Activated T-helper 1 cell treated with anti-CD3 and anti-CD28 coated beads, Interleukin-2, amount 50 U/mL, for 16 hours (primary cell): ENCODE measurements at places on chromosomes 1 and 21.

- DNase-seq = no peak
These were observed 20.3 kb upstream of the PRDM2 start for GRCh38 chr1:13679651-13680050.

DNA sequence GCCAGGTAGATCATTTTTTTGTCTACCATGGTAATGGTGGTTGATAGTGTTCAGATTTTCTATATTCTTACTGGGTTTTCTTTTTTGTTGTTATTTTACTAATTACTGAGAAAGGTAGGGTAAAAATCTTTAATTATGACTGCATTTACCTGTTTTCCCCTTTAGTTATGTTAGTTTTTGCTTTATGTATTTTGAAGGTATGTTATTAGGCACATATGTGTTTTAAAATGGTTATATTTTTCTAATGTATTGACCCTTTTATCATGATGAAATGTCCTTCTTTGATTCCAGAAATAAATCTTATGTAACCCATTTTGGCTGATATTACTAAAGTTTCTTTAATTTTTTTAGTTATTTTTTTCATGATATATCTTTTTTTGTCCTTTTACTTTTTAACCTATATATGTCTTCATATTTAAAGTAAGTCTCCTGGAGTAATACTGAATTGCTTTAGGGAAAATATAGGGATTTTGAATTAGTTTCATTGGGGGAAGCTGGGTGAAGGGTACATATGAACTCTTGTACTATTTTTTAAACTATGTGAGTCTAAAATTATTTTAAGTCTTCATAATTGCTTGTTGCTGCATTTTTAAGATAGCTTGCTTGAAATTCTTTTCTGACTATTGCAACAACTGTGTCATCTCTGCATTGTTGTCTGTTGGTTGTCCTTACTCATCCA, 22.4 kb downstream of the SLC35A3 start:
- no peak for DNase-seq

GRCh38 chr1:95631695-95632094, 397.7 kb downstream of the RWDD3 start:
- DNase-seq = no peak

DNA sequence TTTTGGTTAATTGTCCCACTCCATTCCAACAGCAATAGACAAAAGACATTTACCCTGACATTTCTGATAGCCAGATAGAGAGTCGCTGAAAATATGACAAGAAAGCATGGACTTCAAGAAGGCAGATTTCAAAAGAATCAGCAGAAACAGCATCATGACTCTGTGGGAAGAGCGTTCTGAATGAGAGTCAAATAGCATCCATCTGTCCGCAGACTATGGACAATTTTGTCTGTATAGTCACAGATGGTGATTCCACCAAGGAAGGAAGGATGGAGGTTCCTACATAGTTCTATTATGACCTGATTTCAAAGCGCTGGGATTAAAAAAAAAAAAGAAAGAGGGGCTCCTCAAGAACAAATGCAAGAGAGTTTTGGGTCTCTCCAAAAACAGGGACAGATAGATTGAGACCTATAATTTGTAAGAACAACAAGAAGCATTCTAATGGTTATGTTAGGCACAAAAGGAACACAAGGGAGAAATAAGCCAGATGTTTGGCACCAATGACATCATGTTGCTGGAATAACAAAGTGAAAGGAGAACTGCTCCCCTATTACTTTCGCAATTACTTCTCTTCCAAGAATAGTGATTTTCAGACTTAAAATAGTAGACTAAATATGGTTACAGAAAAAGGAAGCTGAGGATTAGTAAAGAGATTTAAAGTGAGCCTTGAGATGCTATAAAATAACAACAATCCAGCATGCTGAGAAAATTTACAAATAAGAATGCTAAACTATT, 28.5 kb downstream of the NIBAN1 start:
- DNase-seq = no peak

DNA sequence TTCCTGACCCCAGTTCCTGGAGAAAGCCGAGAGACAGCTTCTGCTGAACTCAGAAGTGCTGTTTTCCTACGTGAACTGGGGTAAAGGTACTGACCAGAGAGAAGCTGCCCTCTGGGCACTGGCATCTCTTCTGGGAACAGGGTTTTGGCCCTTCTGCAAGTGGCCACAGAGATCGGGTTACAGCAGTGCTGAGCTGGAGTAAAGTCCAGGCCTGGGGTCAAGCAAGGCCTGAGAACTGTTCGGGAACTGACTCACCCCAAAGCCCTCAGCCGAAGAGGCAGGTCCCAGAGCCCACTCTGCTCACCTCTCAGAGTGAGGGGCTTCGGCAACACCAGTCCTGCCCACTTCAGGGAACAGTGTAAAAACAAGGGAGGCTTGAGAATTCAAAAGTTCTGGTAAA, 177.2 kb upstream of the RUNX1 start:
- DNase-seq = no peak

GRCh38 chr1:11648732-11649158, 5.5 kb downstream of the FBXO2 start:
- DNase-seq = no peak

DNA sequence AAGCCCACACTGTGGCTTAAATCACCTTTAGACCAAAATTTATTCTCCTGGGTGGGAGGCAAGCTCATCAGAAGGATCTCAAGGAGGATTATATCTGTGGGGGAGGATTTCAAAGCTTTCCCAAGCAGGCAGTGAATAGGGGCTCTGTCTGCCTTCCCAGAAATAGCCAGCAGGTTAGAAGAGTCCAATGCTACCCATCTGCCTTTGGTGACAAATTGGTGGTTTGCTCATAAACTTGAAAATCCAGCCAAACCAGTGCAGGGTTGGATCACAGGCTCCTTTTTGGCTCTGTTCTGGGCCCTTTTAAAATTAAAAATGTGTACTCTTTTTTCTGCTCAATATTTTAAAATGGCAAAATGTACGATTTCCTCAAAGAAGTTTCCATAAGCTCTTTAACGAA, 118.9 kb upstream of the ZC3H11B start:
- DNase-seq = no peak

GRCh38 chr1:201455098-201455497, 13.9 kb downstream of the PHLDA3 start:
- no peak for DNase-seq

DNA sequence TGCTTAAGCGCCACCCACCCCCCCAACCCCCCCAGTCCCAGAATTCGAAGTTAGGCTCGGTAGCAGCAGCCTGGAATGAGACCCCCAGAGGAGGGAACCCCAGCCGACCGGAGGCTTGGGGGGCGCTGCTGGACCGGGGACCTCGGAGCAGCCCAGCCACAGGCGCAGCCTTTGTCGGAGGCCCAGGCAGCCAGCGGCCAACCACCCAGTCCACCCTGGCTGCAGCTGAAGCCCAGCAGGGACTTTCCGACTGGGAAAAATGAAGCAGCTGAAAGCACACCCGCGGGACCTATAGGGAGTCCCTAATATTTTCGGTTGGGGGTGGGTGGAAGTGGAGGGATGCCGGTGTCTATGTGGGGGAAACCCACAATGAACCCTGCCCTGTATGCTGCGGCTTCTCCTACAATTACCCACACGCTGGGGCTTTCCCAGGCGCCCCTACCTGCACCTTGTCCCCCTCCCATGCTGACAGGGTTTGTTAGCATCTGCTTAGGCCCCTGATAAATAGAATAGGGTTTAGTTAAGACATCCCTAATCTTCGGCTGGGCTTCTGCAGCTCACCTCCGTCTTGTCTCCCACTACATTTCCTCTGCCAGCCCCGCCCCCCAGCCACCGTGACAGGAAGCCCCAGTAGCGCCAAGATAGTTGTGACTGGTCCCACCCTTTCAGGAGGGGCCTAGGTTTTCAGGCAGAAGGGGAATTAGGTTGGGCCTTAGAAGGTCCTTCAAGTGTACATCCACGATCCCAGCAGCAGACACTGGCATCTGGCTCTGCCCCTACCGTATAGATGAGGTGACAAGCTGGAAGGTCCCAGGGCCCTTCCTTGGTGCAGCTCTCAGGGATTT, 838 bp downstream of the CCDC28B start:
- DNase-seq = peak; percentile 56

GRCh38 chr21:14273736-14274538, 58.0 kb downstream of the RBM11 start:
- no peak for DNase-seq

DNA sequence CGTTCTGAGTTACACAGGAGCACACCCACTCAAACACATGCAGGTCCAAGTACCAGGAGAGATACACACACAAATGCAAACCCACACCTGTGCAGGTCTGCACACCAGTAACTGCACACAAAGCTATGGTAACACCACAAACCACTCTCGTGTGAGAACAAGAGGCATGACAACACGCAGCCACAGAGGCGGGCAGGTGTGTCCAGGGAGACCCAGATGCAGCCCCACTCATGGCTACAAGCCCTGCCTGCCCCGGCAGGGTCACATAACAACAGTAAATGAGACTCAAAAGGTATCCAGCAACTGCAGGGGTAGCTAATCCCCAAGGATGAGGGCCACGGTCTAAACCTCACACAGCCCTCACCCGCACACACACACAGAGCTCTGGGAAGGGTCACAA, 48.1 kb downstream of the RAP1GAP start:
- DNase-seq = no peak

DNA sequence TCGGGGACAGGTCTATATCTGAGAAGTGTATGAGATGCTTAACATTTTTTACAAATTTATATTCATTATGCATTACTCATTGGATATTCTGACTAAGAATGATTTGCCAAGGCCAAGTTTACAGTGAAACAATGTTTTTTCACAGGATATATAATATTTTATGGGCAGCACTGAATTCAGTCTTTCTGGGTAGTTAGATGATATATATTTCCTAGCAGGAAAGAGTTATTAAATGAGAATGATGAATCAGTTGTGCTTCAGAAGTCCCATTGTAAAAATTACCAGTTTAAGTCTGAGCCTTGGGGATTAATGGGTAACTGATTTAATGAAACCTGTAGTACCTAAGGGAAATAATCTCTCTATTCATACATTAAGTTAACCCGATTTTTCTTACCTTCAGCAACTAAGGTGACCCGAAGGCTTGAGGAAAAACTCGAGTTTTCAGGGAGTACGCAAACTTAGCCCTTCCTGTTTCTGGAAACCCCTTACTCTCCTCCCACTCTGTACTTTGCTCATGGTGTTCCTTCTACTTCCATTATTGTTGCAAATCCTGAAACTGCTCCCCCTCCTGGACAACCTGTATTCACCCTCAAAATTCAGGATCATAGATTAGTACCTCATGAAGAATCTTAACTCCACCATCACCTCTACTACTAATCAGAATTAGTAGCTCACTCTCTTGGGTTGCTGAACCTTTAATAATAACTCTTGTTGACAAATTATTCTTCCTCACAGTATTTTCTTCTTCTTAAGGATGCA, 135.1 kb downstream of the AK5 start:
- DNase-seq = no peak

GRCh38 chr1:239125893-239126292, 260.5 kb upstream of the CHRM3 start:
- DNase-seq = no peak

- no peak for DNase-seq
These were observed 1.2 kb upstream of the MSTO1 start for GRCh38 chr1:155608888-155609225.

DNA sequence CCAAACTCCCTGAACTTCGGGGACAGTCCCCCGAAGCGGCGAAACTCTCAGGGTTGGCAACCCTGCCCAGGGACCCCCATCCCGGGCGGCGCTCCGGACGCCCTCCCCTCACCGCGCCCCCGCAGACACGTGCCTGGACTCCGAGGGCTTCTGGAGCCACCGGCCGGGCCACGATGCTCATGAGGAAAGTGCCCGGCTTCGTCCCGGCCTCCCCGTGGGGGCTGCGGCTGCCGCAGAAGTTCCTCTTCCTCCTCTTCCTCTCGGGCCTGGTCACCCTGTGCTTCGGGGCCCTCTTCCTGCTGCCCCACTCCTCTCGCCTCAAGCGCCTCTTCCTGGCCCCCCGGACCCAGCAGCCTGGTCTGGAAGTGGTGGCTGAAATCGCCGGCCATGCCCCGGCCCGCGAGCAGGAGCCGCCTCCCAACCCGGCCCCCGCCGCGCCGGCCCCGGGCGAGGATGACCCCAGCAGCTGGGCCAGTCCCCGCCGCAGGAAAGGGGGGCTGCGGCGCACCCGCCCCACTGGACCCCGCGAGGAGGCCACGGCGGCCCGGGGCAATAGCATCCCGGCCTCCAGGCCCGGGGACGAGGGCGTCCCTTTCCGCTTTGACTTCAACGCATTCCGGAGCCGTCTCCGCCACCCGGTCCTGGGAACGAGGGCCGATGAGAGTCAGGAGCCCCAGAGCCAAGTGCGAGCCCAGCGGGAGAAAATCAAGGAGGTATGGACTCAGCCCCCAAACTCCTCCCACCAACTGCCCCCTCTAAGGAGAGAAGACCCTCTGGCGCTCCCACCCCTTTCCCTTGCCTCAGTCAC, 1.2 kb downstream of the MAN1C1 start:
- DNase-seq = no peak

DNA sequence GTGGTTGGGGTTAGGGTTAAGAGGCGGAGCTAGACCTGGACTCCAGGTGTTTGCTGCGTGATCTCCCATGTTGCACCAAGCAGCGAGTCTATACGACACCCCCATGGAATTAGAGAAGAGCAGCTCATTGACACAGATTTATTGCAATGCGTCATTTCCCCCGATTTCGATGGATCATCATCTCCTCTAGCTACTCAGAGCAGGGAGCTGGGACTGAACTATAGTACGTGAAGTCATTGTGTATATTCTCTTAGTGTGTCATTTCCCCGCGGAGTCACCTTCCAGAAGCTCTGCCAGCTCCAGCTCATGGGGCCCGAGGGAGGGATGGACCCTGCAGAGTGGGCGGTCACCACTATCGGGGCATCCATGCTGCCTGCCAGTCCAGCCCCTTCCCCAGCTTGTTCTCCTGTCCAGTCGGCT, 7.5 kb upstream of the C2CD2 start:
- no peak for DNase-seq

- DNase-seq = no peak
These were observed 50.3 kb upstream of the COA6 start for GRCh38 chr1:234322979-234323378.

DNA sequence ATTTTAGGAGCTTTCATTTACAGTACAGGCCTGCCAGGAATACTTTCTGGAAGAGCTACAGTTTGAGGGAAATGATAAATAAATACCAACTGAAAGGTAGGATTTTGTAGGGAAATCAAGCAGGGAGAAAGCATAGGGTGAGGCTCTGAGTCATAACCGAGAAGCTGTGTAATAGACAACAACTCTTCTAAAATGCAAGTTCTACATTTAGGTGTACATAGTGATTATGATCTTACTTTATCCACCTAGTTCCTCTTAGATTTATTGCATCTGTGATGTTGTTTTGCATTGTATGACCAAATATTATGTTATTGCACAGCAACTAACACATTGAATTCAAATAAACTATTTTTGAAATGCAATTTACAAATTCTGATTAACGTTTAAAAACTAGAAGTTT, 819.3 kb downstream of the PLA2G4A start:
- DNase-seq = no peak
